ENCODE measurements at places on chromosomes 12 and 14.

- no peak for DNase-seq
Measured at GRCh38 chr12:2258025-2258424, 205.2 kb downstream of the CACNA1C start.

- DNase-seq: no peak
Measured at GRCh38 chr12:54522243-54522642, 24.7 kb downstream of the NCKAP1L start.

- no peak for DNase-seq
Measured at GRCh38 chr12:117052386-117053049, 46.7 kb downstream of the TESC start.

DNA sequence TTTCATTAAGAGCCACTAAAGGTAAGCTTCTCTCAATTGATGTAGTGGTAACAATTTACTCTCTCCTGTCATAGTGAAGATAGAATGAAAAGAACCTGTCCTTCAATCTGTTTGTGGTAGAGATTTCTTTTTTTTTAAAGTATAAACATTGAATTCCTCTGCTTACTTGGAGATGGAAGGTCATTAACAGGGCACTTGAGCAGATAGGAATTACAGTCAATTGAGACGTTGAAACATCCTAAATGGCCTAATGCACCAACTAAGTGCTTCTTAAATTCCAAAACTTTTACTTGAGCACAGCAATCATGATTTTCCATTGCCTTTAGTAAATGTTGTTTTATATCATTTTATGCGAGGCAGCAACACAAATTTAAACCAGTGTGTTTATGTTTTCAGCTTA is 241.4 kb downstream of the FOXG1 start:
- DNase-seq: no peak

GRCh38 chr12:12902036-12902435 is 10.7 kb downstream of the GPRC5A start:
- peak; percentile 21 for DNase-seq

- peak; percentile 23 for DNase-seq
Measured at GRCh38 chr14:98957211-98958047, 314.6 kb downstream of the BCL11B start.

GRCh38 chr12:54708826-54709225 is 60.7 kb upstream of the DCD start:
- no peak for DNase-seq

GRCh38 chr12:76890151-76891143 is 11.6 kb upstream of the CSRP2 start:
- DNase-seq: no peak

GRCh38 chr14:56122301-56122700 is 4.1 kb downstream of the PELI2 start:
- DNase-seq: no peak

DNA sequence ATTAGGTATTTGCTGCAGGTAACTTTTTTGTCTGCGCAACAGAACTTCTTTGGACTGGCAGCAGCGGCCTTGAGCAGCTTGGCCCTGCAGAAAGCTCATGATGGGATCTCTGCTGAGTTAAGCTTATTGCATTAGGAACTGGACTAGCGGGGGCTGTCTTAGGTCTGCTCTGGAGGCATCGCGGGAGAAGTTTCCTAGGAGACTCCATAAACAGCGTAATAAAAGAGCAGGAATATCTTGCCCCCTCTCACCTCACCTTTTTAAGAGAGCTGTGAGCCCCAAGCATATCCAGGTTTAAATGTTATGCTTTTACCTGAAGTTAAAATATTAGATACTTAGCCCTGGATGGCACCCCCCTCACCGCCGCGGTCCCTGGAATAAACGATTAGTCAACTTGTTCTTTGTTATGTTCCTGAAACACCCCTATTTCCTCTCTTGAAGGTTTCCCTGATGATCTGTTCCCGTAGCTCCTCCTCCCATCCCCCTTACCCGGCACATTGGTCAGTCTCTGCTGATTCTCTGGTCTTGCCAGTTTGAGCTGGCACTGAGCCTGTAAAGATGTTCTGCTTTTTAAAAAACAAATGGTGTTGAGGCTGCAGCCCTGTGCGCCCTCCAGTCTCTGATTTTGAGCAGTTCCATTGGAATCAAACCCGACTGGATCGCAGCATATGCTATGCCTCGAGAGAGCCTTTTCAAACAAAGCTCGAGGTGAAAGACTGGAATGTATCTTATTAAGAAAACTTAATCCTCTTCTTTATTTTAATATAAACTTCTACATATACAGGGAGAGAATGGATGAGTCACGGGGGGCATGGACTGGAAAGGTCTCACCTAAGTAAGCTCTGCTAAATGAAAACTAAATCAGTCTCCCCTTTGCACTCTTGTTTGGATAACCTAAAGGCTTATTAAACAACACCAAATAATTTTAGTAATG is 1.9 kb downstream of the MLXIP start:
- peak; percentile 76 for DNase-seq

DNA sequence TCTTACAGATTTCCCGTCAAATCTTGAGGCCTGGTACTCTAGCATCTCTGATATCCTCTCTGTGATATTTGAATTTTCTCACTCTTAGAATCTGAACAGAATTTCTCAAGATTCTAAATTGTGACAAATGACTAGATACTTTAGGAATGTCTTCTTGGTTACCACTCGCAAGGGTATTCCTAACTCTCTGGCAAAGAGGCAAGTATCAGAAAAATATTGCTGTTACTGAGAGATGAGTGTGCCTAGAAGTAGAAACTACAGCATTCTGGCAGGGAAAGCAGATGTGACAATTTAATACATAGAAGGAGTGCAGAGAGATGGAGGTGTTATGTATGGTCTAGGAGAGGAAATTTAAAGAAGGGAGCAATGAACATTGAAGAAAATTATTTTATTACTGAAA is 467.8 kb downstream of the LRIG3 start:
- peak; percentile 49 for DNase-seq

DNA sequence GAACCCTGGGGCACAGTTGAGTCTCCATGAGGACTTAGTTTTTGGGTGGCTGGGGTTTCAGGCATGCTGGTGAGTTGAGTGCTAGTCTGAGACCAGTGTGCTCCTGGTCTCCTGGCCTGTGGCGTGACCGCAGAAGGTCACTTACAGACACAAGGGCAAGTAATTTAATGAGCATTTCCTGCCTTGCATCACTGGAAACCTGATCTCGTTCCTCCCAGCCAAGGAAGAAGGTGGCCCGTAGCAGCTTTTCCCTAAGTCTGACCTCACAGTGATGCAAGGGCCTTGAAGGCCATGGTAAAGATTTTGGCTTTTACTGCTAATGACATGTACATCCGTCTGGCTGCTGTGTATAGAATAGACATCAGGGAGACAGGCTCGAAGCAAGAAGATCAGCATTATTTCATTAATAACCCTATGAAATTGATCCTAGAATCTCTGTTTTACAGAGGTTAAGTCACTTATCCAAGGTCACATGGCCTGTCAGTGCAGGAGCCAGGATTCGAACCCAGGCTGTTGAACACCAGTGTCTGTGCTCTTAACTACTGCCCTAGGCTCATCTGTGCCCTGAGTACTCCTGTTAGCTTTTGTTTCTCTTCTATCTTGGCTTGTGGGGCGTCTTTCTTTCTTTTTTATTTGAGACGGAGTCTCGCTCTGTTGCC is 4.6 kb downstream of the TMEM120B start:
- peak; percentile 95 for DNase-seq

GRCh38 chr14:101929946-101930345 is 34.4 kb upstream of the DYNC1H1 start:
- no peak for DNase-seq

- no peak for DNase-seq
Measured at GRCh38 chr12:98341732-98342131, 173.7 kb upstream of the TMPO start.

- peak; percentile 49 for DNase-seq
Measured at GRCh38 chr12:64006211-64006825, 161.8 kb downstream of the SRGAP1 start.

GRCh38 chr14:64035143-64035542 is 182.3 kb downstream of the SYNE2 start:
- DNase-seq: peak; percentile 28

- DNase-seq: no peak
Measured at GRCh38 chr12:1827826-1828805, 7.8 kb downstream of the LRTM2 start.

- DNase-seq: no peak
Measured at GRCh38 chr12:54304187-54304810, 3.5 kb upstream of the NFE2 start.

Measured in HFFc6 (cell line).